ENCODE measurements at places on chromosomes 6 and 20.

GRCh38 chr6:73985891-73986290 is 289.9 kb downstream of the CD109 start:
- peak; percentile 86 for DNase-seq

DNA sequence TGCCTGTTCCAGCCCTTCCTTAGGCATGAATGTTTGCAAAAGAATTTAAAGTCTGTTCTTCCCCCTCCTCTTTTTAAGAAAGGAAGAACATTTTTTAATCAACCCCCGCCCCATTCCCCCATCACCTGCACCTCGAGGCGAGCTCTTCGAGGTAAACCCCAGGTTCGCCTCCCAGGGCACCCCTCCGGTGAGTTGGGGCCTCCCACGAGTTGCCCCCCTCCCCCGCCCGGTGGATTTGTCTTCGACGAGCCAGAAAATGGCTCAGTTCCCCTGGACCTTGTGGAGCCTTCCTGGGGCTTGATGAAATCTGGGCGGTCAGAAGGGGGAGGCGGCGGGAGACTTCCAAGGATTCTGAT is 256 bp upstream of the OVOL2 start:
- no peak for DNase-seq

DNA sequence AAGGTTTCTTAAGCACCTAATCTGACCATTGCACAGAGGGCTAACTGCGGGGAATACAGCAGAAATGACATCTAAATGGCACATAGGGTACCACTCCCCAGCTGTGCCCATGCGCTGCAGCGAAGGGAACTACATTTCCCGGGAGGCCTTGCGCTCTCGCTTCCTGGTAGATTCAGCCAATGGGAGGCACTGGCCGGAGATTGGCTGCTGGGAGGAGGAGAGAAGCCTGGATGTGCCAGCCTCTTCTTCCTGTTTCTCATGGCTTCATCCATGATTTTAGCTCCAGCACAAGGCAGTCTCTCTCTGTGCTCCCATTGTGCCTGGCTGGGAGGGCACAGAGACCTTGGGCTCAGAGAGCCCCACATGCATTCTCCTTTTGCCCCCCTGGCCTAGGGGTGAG is 101.7 kb upstream of the FOXA2 start:
- DNase-seq = peak; percentile 40

- no peak for DNase-seq
These were observed 61.4 kb downstream of the EZR start for GRCh38 chr6:158757753-158758090.

GRCh38 chr6:137487181-137487868 is 6.9 kb downstream of the OLIG3 start:
- DNase-seq = no peak

GRCh38 chr6:118080547-118080946 is 173.5 kb downstream of the SLC35F1 start:
- no peak for DNase-seq

GRCh38 chr6:132961610-132962009 is 147.2 kb downstream of the RPS12 start:
- DNase-seq = no peak

DNA sequence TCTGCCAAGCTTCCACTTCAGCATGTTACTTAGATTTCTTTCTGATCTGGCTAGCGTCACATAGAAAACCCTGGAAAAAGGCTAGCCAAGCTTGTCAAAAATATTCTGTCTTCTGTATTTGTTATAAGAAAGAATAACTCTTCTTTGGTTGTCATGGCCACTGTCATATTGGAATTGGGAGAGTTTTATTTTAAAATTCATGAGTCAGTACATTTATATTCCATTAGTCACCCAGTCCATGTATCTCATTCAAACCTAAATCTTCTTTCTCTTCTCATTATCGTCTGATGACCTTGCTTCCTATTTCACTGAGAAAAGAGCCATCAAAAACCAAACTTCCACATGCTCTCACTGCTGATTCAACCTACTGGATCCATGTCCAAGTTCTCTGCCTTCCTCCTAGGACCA is 65.7 kb downstream of the EPM2A start:
- peak; percentile 56 for DNase-seq

DNA sequence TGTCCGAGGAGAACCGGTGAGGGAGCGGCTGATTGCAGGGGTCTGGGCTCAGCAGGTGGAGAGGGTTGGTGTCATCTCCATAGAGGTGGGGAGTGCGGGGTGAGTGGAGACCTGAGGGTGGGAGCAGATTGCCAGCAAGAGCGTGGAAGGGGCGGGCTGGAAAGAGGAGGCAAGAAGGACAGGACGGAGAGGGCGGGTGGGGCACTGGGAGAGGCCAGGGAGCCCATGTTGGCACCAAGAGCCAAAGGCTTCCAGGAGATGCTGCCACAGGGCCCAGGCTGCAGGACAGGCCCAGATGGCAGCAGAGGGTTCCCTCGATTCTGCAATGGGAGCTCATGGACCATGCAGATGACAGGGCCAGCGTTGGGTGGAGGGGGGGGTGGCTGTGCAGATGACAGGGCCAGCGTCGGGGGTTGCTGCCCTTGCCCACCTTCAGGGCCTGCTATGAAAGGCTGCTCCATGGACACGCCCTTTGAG is 105.4 kb downstream of the TMEM242 start:
- no peak for DNase-seq

GRCh38 chr20:58627212-58628072 is 23.6 kb upstream of the STX16 start:
- no peak for DNase-seq

DNA sequence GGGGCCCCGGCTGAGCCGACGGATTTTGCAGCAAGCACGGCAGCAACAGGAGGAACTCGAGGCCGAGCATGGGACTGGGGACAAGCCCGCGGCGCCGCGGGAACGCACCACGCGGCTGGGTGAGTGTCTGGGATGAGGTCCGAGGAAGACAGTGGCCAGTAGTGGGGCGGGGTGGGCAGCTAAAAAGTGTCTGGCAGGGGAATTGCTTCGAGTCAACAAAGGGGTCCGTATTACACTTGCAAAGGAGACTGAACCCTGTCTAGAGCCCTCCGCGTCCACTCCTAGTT is 356 bp downstream of the BYSL start:
- DNase-seq = no peak

GRCh38 chr6:145816392-145816791 is 1.8 kb upstream of the FBXO30 start:
- DNase-seq = no peak

DNA sequence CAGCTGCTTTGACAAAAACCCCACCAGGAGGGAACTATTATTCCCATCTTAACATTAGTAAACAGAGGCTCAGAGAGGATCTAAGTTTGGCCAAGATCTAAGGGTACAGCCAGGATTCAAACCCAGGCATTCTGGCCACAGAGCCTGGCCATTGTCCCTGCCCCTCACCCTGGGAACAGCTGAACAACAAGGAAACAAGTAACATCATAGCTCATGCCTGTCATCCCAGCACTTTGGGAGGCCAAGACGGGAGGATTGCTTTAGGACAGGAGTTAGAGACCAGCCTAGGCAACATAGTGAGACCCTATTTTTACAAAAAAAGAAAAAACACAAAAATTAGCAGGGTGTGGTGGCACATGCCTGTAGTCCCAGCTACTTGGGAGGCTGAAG is 27.5 kb downstream of the TOX2 start:
- no peak for DNase-seq

DNA sequence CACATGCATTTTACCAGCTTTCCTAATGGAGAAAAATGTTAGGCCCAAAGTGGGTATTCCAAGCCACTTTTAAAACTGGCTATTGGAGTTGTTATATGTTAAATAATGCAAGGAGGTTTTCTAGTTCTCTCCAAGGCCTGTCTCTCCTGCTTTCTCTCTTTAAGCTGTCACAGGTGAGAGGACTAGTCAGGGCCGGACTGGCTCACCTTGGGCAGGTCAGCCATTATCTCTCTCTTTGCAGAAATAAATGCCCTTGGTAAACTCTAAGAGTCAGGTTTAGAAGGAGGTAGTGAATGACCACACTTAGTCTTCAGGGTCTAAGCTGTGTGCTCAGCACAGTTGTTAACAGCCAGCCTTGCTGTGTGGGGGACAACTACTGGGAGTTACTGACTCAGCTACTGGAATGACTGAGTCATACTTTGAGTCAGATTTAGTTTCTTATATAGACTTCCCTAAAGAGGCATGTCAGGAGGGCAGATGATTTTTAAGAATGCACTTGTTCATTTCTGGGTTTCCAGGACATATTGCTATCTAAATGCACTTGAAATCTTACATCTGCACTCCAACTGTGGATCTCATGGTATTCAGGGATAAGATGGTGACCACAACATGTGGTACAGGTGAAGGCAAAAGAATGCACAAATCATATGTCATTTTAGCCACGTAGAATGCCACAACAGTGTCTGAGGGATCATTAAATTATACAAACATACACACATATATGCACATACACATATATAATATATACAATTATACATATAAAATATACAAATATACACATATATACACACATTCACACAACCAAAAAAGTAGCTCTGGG is 719.4 kb downstream of the EPM2A start:
- peak; percentile 84 for DNase-seq

DNA sequence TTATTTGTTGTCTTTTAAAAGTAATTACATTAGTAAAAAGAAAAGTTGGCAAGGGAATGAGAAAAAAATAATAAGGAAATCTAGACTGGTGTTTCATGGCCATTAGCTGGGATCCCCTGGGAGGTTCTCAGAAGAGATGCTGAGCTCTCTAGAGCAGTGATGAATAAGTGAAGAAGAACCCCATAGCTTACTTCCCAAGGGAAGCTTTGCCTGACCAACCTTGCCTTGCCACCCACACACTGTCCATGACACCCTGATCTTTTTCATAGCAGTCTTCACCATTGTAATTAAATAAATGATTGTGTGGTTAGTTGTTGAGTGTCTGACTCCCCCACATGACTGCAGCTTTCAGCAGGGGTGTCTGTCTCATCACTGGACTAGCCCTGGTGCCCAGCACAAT is 5.9 kb downstream of the C6orf163 start:
- no peak for DNase-seq

GRCh38 chr6:7916959-7917358 is 6.4 kb upstream of the TXNDC5 start:
- DNase-seq = no peak

DNA sequence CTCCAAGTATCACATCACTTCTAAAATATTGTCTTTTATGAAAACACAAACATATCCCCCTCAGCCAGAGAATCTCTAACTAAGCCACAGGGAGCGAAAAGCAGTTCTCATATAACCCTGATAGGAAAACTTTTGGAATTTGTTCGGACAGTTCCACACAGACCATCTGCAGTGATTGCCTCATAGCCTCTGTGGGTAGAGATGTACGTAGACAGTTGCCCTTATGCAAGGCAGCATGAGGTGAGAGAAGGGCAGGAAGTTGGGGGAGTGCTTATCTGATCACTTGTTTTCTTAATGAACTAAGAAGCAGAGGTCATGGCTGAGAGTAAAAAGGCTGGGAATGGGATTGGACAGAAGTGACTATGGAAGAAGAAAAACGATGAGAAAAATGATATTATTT is 39.6 kb downstream of the SLC23A2 start:
- peak; percentile 67 for DNase-seq

GRCh38 chr6:146111881-146112450 is 83.1 kb downstream of the GRM1 start:
- no peak for DNase-seq

- no peak for DNase-seq
These were observed 102.5 kb downstream of the GRM4 start for GRCh38 chr6:34043359-34043758.

- DNase-seq = no peak
These were observed 13.6 kb downstream of the COL9A1 start for GRCh38 chr6:70289299-70289698.

GRCh38 chr6:113686049-113686448 is 171.1 kb upstream of the MARCKS start:
- no peak for DNase-seq

DNA sequence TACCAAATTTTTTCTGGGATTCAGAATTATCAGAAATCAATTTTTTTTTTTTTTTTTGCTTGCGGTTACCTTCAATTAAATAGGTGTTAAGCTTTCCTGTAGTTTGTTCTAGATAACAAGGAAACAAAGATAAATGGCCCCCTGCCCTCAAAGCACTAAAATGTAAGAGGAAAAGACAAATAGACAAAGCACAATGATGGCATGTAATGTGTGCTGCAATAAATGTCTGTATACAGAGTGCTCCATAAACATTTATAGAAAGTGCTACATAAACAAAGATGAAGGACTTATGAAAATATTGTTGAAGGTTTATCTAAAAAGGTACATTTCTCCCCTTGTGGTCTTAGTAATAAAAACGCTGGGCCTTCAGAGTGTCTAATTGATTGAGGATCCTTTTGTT is 384.6 kb downstream of the PKHD1 start:
- no peak for DNase-seq

- no peak for DNase-seq
These were observed 507.9 kb downstream of the CDH26 start for GRCh38 chr20:60465993-60466686.

DNA sequence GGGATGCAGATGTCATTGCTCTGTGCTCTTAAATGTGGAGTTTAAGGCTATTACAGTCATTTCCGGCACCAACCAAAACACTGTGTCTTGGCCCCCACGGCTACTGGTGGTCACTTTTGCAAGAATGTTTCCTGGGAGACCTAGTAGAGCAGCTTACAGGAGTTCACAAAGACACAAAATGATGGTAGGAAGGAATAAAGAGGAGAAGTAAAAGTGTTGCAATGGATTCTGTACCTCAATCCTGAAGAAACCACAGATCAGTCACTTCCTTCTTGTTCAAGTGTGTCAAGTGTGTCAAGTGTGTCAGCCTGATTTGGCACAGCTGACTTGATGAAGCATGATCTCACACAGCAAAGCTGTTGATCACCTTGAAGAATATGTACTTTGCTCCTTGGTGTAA is 344.0 kb downstream of the PLCB1 start:
- no peak for DNase-seq

GRCh38 chr6:111068866-111069234 is 18.5 kb upstream of the SLC16A10 start:
- no peak for DNase-seq

DNA sequence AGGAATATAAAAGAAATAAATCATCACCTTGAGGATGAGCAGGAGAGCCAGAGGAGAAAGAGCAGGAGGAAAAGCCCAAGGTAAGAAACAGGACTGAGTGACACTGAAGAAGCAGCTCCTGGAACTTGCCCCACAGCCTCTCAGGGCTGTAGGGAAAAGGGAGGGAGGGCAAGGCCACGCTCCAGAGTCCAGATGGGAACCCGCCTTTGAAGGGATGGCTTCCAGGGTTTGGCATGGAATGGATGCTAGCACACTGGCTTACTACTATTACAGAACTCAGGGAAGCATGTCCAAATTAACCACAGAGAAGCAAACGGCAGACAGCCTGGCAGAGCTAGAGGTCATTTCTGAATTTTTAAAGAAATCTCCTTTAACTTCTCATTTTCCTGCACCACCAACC is 26.8 kb downstream of the RALGAPA2 start:
- no peak for DNase-seq

Data from fibroblast of skin of left quadriceps (primary cell).